Endothelial cell of coronary artery (primary cell): ENCODE measurements at places on chromosomes 2 and 18. TPM values are rescaled to one million over a fixed set of nuclear protein-coding genes. Genes with fewer than 3 reads are reported as not detected.

Gene POMC
- total RNA-seq = 0.09 and 0.66 TPM in 2 replicates

Gene MBP
- total RNA-seq = 0.99 and 17.8 TPM in 2 replicates

Gene ODC1
- total RNA-seq = 97.7 and 171 TPM in 2 replicates

Gene ASPRV1
- 0.09 TPM in 2 replicates for total RNA-seq

Gene MARCO
- not detected in 2 replicates for total RNA-seq

Gene VWC2L
- total RNA-seq = not detected in 2 replicates
